ENCODE measurements at places on chromosomes 6 and 20. TPM values are rescaled to one million over a fixed set of nuclear protein-coding genes. Genes with fewer than 3 reads are reported as not detected.

Gene SCUBE3
- 0.29 TPM for polyA plus RNA-seq

- DNase-seq: no peak
- no peaks in the 10 kb centered on the region for H3K4me1 ChIP-seq
- H3K36me3 ChIP-seq: peaks cover 9% of the 10 kb centered on the region
Measured at GRCh38 chr6:116238083-116238482, 15.8 kb downstream of the TSPYL4 start.

Gene GNAS-AS1
- polyA plus RNA-seq: not detected

DNA sequence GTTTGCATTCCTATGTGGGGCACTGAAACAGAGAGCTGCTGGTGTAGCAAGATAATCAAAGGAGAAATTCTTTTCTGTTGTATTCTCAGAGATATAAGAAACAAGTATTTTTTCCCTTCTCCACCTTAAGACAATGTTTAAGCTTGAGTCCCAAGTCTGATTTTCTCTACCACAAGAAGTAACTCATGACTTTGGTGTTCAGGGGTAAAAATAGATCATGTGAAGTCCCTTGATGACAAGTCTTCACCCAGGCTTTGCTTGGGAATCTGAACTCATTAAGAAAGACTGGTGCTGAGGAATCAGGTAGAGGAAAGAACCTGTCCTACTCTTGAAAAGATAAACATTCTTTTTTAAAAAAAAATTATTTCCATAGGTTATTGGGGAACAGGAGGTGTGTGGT is 205.6 kb downstream of the ALDH8A1 start:
- no peaks in the 10 kb centered on the region for H3K4me1 ChIP-seq
- H3K27ac ChIP-seq: no peak overlapping the region
- H3K36me3 ChIP-seq: no peaks in the 10 kb centered on the region
- H3K4me3 ChIP-seq: no peak overlapping the region
- no peak for DNase-seq
- peaks cover 5% of the 10 kb centered on the region for H3K27me3 ChIP-seq

- H3K4me3 ChIP-seq: no peak overlapping the region
- H3K27ac ChIP-seq: no peak overlapping the region
- no peaks in the 10 kb centered on the region for H3K4me1 ChIP-seq
- H3K27me3 ChIP-seq: no peaks in the 10 kb centered on the region
Measured at GRCh38 chr6:71489736-71490135, 201.1 kb downstream of the OGFRL1 start.

DNA sequence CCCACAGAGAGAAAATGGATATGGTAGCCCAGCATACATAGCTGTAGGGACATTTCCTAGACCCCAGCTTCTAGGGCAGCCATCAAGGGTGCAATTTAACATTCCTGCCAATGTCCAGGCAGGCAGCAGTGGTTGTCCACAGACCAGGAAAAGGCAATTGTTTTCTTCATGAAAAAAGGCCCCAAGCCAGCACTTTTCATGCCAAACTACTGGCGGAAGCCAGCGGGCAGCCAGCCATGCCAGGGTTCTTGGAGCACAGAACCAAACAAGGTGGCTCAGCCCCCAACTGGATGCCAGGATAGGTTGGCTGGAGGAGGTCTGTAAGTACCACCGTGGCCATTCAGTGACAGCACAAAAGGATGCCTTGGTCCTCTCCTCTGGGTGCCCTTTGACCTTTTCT is 94.6 kb downstream of the BANF2 start:
- H3K36me3 ChIP-seq: peaks cover 4% of the 10 kb centered on the region
- no peaks in the 10 kb centered on the region for H3K4me1 ChIP-seq
- no peak overlapping the region for H3K4me3 ChIP-seq

- peaks cover 4% of the 10 kb centered on the region for H3K36me3 ChIP-seq
- no peak for DNase-seq
- no peak overlapping the region for H3K4me3 ChIP-seq
Measured at GRCh38 chr6:148945301-148946021, 198.6 kb downstream of the UST start.

GRCh38 chr6:24517659-24518543 is 23.1 kb downstream of the ALDH5A1 start:
- H3K4me3 ChIP-seq: no peak overlapping the region
- H3K4me1 ChIP-seq: no peaks in the 10 kb centered on the region
- H3K27me3 ChIP-seq: peaks cover 2% of the 10 kb centered on the region
- no peak overlapping the region for H3K27ac ChIP-seq

DNA sequence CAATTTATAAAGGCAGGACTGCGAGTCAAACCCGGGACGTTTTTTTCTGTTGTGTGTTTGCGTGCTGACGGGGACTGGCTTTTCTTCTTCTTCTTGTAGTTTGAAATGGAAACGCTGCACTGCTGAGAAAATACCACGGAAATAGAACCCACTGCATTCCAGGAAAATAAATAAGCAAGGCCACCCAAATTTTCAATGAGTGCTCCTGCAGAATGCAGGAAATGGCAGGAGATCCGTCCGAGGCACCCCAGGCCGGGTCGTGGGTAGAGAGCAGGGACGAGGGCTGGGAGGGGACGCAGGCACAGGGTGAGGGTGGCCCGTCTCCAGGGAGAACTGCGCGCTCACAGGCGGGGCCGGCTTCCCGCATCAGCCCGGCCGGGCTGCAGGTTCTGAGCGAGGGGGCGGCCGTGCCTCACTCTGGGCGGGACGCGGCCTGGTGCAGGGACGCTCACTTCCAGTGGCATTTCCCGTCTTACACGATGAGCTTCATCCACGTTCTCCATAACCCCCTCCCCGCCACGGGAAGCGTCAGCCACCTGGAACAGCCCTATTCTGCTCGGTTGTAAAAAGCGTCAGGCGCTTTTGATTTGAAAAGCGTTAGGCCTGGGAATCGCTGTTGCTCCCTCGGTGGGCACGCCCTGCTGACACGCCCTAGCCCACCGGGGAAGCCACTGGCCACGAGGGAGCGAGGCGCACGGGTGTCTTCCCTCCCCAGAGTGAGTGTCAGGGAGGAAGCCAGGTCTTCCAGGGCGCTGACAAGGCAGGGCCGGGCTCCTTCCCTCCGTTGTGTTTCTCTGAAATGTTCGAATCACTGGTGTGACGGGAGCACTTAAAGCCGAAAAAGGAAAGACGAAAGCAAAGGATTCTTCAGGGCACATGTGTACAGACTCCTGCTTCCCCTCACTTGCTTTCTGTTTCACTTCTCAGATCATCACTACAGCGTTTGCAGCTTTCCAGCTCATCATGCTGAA is 17.9 kb upstream of the EXOC2 start:
- peaks cover 7% of the 10 kb centered on the region for H3K27me3 ChIP-seq
- H3K4me3 ChIP-seq: peak overlapping the region; percentile 99
- peaks cover 27% of the 10 kb centered on the region for H3K4me1 ChIP-seq
- H3K36me3 ChIP-seq: no peaks in the 10 kb centered on the region

Gene VNN1
- polyA plus RNA-seq: not detected

DNA sequence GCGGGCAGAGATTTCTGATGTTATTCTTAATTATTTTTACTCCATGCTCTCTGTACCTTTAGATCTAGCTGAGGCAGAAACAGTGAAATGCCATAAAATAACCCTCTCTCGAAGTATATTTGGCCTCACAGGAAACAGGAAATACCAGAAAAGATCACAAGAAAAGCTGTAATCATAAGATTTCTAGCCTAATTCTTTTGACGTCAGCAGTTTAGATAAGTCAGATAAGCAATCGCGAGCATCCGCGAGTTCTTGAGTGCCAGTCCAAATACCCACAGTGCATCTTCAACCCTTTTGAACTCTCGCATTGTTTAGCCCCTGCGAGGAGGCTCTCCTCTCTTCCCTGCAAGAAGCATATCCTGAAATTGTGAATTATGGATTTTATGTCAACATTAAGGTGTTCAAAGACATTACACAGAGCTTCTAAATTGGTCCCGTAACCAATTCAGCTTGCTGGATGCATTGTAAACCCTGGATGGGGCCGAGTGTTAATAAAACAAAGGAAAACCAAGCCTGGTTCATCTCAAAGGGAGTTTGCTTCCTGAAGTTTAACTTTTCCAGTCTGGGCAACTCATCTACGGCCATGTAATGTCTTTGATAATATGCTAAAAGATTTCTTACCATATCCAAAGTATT is 198.9 kb downstream of the MTFR2 start:
- peak overlapping the region; percentile 22 for H3K4me3 ChIP-seq
- peak; percentile 25 for DNase-seq
- no peaks in the 10 kb centered on the region for H3K36me3 ChIP-seq

DNA sequence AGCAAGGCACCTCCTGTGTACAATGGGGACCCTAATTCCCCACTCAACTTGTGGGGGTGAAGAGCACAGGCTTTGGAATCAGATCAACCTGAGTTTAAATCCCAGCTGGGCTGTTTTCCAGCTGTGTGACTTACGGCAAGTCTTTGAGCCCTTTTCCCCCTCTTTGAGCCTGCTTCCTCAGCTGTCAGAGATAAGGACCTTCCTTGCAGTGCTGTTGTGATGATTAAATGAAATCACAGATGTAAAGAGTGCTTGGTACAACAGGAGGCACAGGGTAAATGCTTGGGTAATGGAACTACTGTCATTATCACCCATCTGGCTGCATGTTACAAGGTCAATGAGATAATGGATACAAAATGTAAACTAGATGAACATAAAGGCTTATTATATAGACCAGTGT is 3.2 kb downstream of the SNX21 start:
- peaks cover 13% of the 10 kb centered on the region for H3K4me1 ChIP-seq
- DNase-seq: no peak

Gene TPD52L1
- 2.2 TPM for polyA plus RNA-seq

GRCh38 chr6:25832307-25832662 is 433 bp upstream of the SLC17A1 start:
- DNase-seq: no peak
- no peak overlapping the region for H3K4me3 ChIP-seq
- no peaks in the 10 kb centered on the region for H3K36me3 ChIP-seq
- H3K27me3 ChIP-seq: peaks cover 2% of the 10 kb centered on the region

Gene HLA-DMA
- polyA plus RNA-seq: 39.2 TPM

Gene EYA2
- not detected for polyA plus RNA-seq

DNA sequence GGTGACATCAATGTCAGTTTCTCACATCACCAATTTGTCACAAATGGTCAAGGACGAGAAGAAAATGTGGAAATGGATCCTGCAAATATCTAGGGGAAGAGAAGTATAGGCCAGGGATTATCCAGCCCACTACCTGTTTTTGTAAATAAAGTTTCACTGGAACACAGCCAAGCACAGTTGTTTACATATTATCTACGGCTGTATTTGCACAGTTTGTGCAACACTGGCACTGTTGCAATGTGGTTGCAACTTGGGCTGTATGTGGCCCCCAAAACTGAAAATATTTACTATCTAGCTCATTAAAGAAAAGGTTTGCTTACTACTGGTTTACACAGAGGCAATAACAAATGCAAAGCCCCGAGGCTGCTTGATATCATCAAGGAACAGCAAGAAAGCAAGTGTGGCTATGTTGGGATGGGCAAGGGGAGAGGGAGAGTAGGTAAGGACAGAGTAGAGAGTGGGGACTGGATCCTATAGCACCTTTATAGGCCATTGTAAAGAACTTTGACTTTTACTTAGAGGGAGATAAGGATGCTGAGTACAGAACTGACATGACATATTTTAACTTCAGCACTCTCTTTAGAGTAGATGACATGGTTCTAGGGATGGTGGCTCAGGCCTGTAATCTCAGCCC is 11.8 kb upstream of the STXBP5 start:
- H3K4me1 ChIP-seq: peaks cover 5% of the 10 kb centered on the region
- no peak overlapping the region for H3K4me3 ChIP-seq
- DNase-seq: no peak
- no peaks in the 10 kb centered on the region for H3K36me3 ChIP-seq

- no peaks in the 10 kb centered on the region for H3K27me3 ChIP-seq
- no peaks in the 10 kb centered on the region for H3K36me3 ChIP-seq
- DNase-seq: no peak
- peaks cover 44% of the 10 kb centered on the region for H3K4me1 ChIP-seq
- H3K4me3 ChIP-seq: no peak overlapping the region
Measured at GRCh38 chr6:129667621-129668020, 42.4 kb downstream of the ARHGAP18 start.

- H3K4me3 ChIP-seq: no peak overlapping the region
- H3K4me1 ChIP-seq: no peaks in the 10 kb centered on the region
- H3K36me3 ChIP-seq: no peaks in the 10 kb centered on the region
- no peak overlapping the region for H3K27ac ChIP-seq
- no peaks in the 10 kb centered on the region for H3K27me3 ChIP-seq
Measured at GRCh38 chr20:54860716-54861115, 385.3 kb downstream of the DOK5 start.

Gene SLC22A3
- polyA plus RNA-seq: not detected

GRCh38 chr6:110485491-110485890 is 9.1 kb upstream of the SLC22A16 start:
- no peaks in the 10 kb centered on the region for H3K4me1 ChIP-seq
- DNase-seq: no peak
- peaks cover 4% of the 10 kb centered on the region for H3K27me3 ChIP-seq
- no peak overlapping the region for H3K4me3 ChIP-seq

- no peak overlapping the region for H3K27ac ChIP-seq
- H3K4me3 ChIP-seq: no peak overlapping the region
- no peaks in the 10 kb centered on the region for H3K36me3 ChIP-seq
- H3K4me1 ChIP-seq: no peaks in the 10 kb centered on the region
- H3K27me3 ChIP-seq: no peaks in the 10 kb centered on the region
- DNase-seq: no peak
Measured at GRCh38 chr6:13825871-13826270, 11.5 kb upstream of the MCUR1 start.

DNA sequence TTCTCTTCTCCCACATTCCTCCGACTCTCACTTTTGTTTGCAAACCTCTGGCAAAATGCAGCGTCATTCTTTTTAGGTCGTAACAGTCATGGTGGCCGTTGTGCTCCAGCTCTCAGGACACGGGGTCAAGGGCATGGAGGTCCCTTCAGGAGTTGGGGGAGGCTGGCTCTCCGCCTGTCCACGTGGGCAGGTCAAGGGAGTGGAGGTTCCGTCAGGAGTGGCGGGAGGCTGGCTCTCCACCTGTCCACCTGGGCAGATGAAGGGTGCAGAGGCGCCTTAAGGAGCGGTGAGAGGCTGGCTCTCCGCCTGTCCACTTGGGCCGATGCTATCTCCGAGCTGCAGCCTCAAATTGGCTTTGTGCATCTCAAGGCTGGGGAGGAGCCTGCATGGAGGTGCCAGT is 98.0 kb downstream of the ERMARD start:
- no peak overlapping the region for H3K27ac ChIP-seq
- H3K27me3 ChIP-seq: peaks cover 6% of the 10 kb centered on the region
- no peak overlapping the region for H3K4me3 ChIP-seq
- H3K4me1 ChIP-seq: no peaks in the 10 kb centered on the region
- no peaks in the 10 kb centered on the region for H3K36me3 ChIP-seq

DNA sequence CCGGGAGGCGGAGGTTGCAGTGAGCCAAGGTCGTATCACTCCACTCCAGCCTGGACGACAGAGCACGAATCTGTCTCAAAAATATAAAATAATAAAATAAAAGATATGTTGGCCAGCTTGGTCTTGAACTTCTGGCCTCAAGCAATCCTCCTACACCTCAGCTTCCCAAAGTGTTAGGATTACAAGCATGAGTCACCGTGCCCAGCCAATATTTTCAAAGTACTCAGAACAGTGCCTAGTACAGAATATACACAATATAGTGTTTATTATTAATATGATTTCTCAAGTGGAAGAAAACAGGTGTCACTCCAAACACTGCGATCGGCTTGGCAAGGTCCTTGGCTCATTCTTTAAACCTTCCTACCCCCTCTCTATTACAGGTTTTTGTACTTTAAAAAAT is 3.1 kb downstream of the FAM210B start:
- H3K4me1 ChIP-seq: peaks cover 23% of the 10 kb centered on the region
- DNase-seq: no peak
- H3K27me3 ChIP-seq: peaks cover 3% of the 10 kb centered on the region
- peaks cover 11% of the 10 kb centered on the region for H3K36me3 ChIP-seq
- no peak overlapping the region for H3K27ac ChIP-seq
- H3K4me3 ChIP-seq: no peak overlapping the region

Gene PNLDC1
- not detected for polyA plus RNA-seq

GRCh38 chr20:38873050-38873581 is 53.1 kb upstream of the FAM83D start:
- H3K27me3 ChIP-seq: peaks cover 43% of the 10 kb centered on the region
- H3K4me1 ChIP-seq: peaks cover 83% of the 10 kb centered on the region
- DNase-seq: peak; percentile 96
- peak overlapping the region; percentile 82 for H3K4me3 ChIP-seq
- peaks cover 3% of the 10 kb centered on the region for H3K36me3 ChIP-seq
- H3K27ac ChIP-seq: peak overlapping the region; percentile 100
